ENCODE measurements at places on chromosomes 1 and 21.
A peak's percentile ranks its signal among the peaks of the same experiment; 100 is the strongest.

- DNase-seq: no peak
Observed at GRCh38 chr1:162782671-162783070, 7.8 kb upstream of the HSD17B7 start.

DNA sequence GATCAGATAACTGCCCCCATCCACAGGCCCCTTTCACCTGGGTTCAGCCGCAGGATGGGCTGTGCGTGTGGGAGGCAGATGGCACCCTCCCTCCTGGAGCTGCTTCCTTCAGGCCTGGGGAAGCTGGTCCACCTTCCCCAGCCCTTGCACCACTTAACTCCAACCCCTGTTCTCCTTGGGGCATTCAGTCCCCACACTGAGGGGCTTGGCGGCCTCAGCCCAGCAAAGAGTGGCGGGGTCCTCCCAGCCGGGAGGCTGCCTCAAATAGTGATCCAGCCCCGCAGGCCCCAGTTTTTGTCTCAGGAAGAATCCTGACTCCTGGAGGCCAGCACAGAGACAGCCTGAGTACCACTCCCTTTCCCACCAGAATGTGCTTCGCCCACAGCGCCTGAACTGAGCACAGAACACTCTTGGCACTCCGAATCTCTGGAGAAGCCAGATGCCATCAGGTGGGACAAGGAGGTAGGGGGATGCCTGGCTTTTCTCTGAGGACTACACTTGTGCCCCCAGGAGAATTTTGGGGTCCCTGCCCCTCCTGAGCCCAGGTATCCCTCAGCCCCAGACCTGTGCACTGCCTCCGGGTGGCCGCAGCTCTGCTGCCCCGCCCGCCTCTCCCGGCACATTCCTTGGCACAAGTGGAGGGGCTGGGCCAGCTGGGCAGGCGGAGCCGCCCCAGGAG, 936 bp downstream of the PAQR6 start:
- DNase-seq: no peak

- DNase-seq: no peak
Observed at GRCh38 chr1:204070895-204071294, 2.0 kb upstream of the SOX13 start.

DNA sequence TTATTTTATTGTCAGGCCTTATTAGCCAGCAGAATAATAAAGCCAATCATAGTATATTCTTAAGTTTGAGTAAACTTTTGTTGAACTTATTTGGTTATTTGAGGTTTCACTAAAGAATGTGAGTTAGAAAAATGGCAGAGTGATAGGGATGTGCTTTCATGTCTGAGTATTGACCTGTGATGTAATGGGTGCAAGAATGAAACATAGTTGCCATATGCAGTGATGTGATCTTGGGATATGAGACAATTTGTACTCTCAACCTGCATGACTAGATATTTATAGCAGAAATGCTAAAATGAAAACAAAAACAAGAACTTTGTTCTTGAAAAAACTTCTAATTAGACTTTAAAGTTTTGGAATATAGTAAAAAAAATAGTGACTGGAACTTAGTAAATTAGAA, 97.9 kb downstream of the DISP1 start:
- peak; percentile 91 for DNase-seq

DNA sequence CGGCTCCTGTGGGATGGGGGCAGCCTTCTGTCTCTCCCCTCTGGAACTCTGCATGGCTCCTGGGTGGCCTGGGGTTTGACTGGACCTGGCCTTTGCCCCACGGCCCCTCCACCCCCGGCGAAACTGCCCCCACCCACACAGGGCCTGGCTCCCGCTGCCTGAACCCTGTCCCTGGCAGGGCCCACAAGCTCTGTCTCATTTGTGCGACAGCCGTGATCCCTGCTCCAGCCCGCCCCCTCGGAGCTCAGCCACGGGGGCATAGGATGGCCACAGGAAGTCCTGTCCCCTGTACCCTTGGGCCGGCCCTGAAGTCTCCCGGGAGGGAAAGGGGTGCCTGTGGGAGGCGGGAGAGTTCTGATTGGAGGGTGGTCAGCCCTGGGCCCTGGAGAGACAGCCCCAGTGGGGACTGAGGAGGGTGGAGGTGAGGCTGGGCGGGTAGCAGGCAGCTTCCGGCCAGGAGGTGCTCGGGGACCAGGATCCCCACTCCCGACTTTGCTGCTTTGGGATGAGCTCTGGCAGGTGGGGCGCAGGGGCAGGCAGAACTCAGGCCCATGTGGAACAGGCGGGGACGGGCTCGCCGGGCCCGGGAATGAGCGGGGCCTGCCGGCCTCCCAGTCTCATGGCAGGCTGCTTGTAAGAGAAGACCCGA, 45.1 kb downstream of the SLX9 start:
- DNase-seq: no peak

DNA sequence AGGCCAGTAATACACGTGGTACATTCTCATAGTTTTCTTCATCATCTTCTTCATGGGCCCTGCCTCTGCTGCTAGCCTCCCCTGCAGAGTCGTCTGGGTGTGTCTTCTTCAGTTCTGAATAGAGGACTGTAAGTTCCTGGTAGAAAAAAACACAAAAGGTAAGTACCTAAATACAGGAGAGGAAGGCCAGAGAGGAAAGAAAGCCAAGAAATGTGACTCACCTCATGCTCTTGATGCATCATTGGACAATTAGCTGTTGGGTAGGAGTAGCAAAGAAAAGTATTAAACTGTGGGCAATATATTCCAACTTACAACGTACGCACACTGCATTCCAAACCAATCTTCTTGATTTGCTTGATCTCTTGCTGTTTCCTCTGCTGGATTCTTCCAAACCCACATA, 21.8 kb downstream of the FCRL3 start:
- DNase-seq: no peak

DNA sequence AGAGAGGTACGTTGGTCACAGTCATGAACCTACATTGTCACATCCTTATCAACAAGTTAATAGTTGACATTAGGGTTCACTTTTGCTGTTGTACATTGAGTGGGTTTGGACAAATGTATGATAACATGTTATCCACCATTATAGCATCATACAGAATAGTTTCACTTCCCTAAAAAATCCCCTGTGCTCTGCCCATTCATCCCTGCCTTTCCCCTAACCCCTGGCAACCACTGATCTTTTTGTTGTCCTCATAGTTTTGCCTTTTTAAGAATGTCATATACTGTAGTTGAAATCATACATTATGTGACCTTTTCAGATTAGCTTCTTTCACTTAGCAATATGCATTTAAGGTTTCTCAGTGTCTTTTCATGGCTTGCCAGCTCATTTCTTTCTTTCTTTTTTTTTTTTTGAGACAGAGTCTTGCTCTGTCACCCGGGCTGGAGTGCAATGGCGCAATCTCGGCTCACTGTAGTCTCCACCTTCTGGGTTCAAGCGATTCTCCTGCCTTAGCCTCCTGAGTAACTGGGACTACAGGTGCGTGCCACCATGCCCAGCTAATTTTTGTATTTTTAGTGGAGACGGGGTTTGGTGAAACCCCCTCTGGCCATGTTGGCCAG, 50.6 kb downstream of the UCK2 start:
- no peak for DNase-seq

- no peak for DNase-seq
Observed at GRCh38 chr1:106268070-106268469, 788.4 kb upstream of the PRMT6 start.

- no peak for DNase-seq
Observed at GRCh38 chr21:36454093-36454531, 25.8 kb downstream of the CLDN14 start.

GRCh38 chr21:37828991-37829390, 87.3 kb downstream of the KCNJ6 start:
- DNase-seq: no peak

DNA sequence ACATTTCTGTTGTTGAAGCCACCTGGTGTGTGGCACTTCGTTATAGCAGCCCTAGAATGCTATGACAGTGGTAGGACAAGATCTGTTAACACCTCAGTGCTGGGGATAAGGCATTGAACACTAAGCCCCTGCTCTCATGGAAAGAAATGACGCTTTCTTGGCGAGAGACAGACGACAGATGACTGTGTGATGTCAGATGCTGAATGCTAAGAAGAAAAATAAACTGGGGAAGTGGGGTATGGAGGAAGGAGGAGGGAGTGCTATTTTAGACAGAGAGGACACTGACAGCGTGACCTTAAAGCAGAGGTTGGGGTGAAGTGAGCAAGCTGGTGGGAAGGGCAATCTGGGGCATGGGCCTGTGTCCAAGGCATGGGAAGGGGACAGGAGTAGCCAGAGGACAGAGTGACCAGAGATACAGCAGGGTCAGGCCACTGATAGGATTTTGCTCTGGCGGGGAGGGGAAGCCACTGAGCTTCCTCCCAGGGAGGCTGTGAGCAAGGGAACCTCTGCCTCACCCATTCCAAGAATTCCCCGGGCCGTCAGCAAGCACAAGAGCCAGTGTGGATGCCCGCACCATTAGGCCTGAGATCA, 15.2 kb downstream of the DOP1B start:
- DNase-seq: no peak

DNA sequence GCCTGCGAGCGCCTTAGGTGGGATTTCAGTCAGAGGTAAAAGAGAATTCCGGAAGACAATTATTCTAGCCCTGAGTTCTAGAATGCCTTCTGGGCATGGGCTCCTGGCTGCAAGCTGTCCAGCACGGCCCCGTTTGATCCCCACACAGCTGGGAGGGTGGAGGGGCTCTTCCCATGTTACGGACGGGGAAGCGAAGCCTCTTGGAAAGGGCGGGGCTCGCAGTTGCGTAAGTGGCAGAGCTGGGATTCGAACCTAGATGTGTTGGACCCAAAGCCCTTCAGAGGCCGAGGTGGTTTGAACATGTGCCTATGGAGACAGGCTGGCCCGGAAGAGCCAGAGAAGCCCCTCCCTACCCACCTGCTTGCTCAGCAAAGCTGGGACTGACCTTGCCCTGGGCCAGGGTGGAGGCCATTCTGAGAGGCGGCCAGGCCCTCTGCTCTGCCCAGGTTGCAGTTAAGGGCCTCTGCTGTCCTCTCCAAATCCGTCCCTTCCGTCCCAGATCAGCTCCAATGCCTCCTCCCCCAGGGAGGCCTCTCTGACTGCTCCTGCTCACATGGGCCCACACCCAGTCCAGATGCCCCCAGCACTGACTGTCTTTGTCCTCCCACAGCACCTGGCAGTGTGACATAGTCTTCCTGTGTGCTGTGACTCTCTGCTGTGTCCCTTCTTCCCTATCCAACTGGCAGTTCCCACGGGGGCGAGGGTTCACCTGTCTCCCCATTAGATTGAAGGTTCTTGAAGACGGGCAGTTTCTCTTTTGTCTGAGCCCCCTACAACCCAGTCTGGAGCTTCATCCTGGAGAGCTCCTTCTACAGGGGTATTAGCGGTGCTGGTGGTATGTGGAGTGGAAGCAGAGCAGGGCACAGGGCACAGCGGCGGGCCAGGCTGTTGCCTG, 1.2 kb upstream of the HSPB7 start:
- DNase-seq: no peak

- no peak for DNase-seq
Observed at GRCh38 chr1:155910621-155911121, 478 bp downstream of the RIT1 start.

GRCh38 chr1:14513111-14513510, 85.4 kb upstream of the KAZN start:
- no peak for DNase-seq

DNA sequence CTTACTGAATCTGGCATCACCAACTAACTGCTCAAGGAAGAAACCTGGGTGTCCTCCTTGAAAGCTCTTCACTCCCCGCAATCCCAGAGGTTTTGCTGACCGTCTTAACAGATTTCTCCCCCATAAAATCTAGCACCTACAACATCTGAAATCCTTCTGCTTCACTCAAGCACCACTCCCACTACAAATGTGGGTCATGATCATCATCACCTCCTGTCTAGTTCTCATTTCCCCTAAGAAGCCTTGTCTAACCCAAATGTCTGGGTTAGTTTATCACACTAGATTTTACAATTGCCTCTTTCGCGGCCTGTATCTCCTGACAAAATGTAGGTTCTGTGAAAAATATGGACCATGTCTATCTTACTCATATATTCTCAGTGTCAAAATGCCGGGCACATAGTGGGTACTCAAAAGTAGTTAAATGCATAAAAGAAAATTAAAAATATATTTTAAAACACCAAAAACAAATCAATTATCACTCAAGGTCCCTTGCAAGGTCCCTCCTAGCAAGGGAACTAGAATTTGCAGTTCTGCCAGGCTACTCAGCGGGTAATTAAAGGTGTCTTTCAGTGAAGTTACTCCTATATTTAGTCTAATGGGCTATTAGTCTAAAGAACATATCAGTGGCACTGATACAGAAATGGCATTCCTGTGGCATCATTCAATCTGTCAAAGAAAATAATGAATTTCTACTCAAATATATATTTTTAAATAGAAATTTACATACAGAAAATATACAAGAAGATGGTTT, 19.6 kb downstream of the C21orf91 start:
- DNase-seq: no peak

GRCh38 chr1:87052961-87053360, 138.5 kb downstream of the HS2ST1 start:
- no peak for DNase-seq

- DNase-seq: peak; percentile 58
Observed at GRCh38 chr1:35568975-35569395, 4.1 kb upstream of the TFAP2E start.

- DNase-seq: no peak
Observed at GRCh38 chr21:41950941-41951351, 2.9 kb downstream of the C2CD2 start.

DNA sequence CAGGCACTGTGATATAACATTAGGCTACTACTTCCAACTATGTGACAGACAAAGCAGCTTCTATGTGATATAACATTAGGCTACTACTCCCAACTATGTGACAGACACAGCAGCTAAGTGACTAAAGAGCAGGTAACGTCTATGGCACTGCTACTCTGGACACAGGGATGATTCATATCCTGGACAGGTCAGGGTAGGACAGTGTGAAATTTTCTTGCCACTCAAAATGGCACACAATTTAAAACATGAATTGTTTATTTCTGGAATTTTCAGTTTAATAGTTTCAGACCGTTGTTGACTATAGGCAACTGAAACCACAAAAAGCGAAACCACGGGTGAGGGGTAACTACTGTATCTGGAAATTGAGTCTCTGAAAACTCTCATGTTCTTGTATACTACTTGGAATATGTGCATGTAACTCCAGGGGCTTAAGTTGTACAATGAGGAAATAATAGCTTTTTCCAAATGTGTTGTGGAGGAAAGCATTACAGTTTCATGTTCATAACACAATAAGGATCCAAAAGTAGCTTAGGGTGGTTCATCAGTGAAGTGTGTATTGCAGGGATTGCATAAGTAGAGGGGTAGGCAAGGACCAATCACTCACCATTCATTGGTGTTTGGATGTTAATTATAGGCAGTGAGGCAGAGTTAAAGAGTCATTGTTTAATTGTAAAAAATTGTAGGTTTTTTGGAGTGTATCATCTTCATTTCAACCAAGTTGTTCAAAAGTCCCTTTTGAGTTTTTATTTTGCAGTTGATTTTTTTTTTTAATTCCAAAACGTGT, 5.3 kb downstream of the DTL start:
- DNase-seq: no peak

DNA sequence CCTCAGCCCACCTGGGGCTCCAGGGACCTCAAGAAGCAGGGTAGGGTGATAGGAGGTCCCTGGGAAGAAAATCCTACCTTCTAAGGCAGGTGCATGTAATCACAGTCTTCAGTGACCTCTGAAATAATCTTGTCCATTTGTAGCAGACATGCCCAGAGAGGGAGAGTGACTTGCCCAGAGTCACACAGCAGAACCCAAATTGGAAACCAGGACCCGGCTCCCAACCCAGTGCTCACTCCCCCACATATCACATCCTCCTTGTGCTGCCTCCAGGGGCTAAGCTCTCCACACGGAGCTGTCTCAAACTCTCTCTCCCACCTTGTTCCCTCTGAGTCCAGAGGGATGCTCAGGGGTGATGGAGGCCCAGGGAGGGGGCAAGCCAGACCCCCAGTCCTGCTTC, 72.5 kb downstream of the RAP1GAP start:
- no peak for DNase-seq

GRCh38 chr1:184192796-184193195, 141.3 kb downstream of the TSEN15 start:
- DNase-seq: no peak

- peak; percentile 12 for DNase-seq
Observed at GRCh38 chr1:79151006-79151796, 144.7 kb upstream of the ADGRL4 start.
